ENCODE measurements at places on chromosomes 16 and 17.

GRCh38 chr17:22512057-22512456 lies 819.7 kb downstream of the KCNJ18 start:
- DNase-seq = no peak

- no peak for DNase-seq
Observed at GRCh38 chr16:87431926-87432325, 39.8 kb downstream of the MAP1LC3B start.

DNA sequence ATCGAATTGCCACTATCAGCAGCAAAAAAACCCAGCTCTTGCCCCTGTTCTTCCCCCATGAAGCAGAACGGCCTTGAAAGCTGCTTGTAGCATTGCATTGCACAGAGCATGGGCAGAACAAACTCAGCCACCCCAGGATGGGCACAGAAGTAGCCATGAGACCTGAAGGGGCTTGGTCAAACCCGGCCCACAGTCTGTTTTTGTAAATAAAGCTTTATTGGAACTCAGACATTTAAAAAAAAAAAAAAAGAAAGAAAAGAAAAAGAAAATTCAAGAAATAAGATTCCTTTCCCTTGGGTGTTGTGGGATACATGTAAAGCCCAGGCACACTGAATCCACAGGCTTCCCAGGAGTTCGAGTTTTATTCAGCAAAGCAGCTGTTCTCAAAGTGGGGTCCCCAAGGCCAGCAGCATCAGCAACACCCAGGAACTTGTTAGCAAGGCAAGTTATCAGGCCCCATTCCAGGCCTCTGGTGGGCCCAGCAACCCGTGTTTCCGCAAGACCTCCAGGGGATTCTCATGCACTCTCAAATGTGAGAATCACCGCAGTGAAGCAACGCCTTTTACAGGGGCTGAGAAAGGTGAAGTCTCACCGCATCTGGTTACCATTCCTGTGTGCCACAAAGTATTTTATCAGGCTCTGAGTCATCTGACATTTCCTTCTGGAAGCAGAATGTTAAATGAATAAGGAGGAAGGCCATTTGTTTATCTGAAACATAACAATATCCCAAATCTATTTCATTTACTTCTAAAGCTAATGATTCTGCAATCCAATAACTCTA lies 108.2 kb downstream of the SLC39A11 start:
- peak; percentile 81 for DNase-seq

GRCh38 chr16:77987810-77988209 lies 34.5 kb upstream of the CLEC3A start:
- DNase-seq = no peak

DNA sequence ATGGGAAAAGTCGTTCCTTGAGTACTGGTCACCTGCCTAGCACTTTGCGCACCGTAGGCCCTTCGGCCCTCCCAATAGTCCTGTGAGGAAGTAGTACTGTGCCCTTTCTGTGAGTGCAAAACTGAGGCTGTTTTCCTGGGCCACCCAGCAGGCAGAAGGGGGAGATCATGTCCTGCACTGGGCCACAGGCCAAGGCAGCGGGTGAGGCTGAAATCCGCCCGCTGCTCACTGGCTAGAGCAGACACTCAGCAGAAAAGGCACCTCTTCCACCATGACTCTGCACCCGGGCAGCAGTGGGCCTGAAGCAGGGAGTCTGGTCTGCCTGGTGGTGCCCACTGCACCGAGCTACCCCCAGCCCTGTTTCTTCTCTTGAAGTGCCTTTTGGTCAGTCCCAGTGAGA lies 20.2 kb downstream of the METTL22 start:
- DNase-seq = no peak

- DNase-seq = no peak
Observed at GRCh38 chr17:50036455-50037261, 19.3 kb upstream of the ITGA3 start.

DNA sequence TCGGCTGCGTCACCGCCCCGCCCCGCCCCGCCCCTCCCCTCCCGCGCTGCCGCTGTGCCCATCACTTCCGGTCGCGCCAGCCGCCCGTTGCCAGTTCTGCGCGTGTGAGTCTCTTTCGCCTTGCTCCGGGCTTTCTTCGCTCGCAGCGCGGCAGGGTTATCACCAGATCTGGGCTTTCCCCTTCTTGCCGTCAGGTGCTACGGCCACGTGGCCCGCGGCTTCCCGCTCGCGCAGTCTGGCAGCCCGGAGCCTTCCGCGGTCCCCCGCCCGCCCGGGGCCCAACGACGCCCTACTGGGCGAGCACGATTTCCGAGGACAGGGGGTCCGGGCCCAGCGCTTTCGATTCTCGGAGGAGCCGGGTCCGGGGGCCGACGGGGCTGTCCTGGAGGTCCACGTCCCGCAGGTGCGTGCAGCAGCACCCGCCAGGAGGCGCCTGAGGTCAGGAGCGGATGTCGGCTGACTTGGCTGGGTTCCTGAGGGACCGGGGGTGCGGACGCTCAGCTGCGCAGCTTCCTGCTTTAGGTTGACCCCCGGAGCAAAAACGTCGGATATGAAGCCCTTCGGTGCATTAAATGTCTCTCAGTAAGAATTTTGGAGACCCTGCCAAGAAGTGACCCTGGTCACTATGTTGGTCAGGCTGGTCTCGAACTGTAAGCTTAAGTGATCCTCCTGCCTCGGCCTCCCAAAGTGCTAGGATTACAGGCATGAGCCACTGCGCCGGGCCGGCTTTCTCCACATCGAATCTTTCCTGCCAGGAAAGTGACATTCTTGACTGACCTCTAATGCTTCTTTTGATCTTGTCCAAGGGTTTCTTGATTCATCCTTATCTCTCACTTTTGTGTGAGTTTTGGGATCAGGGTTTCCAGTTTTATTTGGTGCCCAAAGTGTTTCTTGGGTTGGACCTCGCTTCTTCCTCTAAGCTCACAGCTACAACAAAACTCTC lies at the start of gene METTL23:
Gene METTL23 (plus strand): TSS at position 64 of the 943 bp plus-strand sequence. CDS start 2,872 bp downstream, outside the sequence.
- no peak for DNase-seq

GRCh38 chr17:60164697-60165096 lies 14.9 kb downstream of the CA4 start:
- DNase-seq = no peak

- DNase-seq = no peak
Observed at GRCh38 chr17:48045316-48046001, 2.7 kb upstream of the NFE2L1 start.

GRCh38 chr17:61179380-61179806 lies 220.2 kb upstream of the TBX2 start:
- DNase-seq = no peak

DNA sequence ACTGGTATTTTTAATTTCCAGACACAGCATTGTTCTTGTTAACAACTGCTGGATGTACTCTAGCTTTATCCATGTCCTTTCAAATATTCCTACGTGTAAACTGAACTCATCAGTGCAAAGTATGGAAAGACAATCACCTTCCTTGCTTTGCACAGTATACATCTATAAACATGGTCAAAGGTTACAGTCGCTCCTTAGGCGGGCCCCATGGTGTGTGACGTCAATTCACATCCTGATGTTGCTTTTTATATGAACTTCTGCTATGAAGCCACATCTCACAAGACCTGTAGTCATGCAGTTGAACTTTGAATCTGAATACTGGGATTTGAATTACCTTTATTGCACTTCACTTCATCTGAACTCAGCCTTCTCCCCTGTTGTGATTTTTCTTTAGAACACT lies 447.6 kb upstream of the PSMD7 start:
- DNase-seq = no peak

- no peak for DNase-seq
Observed at GRCh38 chr16:68492543-68493411, 44.5 kb upstream of the SMPD3 start.

- DNase-seq = no peak
Observed at GRCh38 chr17:8122422-8122923, 1.4 kb downstream of the HES7 start.

GRCh38 chr17:34382621-34383124 lies 19.6 kb upstream of the CCL1 start:
- no peak for DNase-seq

DNA sequence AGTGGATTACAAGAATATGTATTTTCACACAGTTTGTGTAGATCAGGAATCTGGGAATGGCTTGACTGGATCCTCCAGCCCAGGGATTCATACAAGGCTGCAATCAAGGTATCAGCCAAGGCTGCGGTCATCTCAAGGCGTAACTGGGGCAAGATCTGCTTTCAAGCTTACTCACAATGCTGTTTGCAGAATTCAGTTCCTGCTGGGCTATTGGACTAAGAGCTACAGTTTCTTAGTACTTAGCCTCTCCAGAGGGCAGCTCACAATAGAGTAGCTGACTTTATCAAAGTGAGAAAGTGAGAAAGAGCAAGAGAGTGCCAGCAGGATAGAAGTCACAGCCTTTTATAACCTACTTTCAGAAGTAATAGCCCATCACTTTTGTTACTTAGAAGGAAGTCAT lies 211.0 kb downstream of the MAP2K6 start:
- DNase-seq = no peak

- DNase-seq = no peak
Observed at GRCh38 chr17:81354252-81354953, 40.9 kb upstream of the BAHCC1 start.

DNA sequence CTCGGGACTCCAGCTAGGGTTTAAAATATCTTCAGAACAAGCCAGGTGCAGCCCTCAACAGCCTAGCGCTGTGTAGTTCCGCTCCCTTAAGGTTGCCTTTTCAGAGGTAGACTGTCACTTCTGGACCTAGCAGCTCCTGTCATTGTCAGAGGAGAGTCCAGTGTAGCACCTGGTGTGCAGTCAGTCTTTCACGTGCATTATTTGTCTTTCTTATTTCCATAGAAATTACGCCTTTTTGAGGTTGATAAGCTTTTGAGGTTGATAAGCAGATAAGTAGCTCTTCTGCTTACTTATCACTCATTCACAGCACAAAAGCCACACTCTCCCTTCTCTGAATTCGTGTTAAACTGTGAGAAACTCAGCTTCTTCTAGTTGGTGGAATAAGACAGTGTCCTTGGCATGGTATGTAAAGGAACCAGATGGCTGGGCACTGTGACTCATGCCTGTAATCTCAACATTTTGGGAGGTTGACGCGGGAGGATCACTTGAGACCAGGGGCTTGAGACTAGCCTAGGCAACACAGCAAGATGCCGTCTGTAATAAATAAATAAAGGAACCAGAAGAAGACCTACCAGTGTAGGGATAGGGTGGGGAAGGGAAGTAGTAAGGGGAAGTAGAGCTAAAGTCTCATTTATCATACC lies 10.2 kb downstream of the EEF2K start:
- no peak for DNase-seq

GRCh38 chr17:348012-348411 lies 4.6 kb downstream of the RPH3AL start:
- DNase-seq = no peak

- DNase-seq = no peak
Observed at GRCh38 chr16:78503602-78504001, 404.1 kb downstream of the WWOX start.

GRCh38 chr17:30225919-30226553 lies 9.5 kb downstream of the SLC6A4 start:
- no peak for DNase-seq

DNA sequence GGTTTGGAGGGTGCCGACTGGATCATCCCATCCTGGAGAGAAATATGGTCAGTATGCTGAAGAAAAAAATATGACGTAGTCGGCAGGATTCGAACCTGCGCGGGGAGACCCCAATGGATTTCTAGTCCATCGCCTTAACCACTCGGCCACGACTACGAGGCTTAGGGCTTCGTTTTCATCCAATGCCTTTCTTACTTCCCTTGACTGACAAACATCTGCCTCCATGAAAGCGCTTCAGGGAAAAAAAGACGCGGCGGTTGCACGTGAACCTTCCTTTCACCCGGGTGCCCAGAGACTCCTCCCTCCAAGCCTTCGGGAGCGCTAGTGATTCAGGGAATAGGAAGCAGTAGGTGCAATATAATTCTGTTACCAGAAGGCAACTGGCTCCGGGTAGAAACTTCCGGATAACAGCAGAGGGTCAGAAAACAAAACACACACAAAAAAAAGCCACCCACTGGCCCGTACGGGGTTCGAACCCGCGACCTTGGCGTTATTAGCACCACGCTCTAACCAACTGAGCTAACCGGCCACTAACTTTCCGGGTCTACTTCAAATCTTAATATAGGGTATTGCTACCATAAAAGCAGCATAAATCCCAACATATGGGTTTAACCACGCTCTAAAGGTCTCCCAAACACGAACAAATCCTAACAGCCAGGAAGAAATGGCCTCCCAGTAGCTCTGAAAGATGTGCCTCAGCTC lies 16.3 kb upstream of the AURKB start:
- DNase-seq = peak; percentile 86

DNA sequence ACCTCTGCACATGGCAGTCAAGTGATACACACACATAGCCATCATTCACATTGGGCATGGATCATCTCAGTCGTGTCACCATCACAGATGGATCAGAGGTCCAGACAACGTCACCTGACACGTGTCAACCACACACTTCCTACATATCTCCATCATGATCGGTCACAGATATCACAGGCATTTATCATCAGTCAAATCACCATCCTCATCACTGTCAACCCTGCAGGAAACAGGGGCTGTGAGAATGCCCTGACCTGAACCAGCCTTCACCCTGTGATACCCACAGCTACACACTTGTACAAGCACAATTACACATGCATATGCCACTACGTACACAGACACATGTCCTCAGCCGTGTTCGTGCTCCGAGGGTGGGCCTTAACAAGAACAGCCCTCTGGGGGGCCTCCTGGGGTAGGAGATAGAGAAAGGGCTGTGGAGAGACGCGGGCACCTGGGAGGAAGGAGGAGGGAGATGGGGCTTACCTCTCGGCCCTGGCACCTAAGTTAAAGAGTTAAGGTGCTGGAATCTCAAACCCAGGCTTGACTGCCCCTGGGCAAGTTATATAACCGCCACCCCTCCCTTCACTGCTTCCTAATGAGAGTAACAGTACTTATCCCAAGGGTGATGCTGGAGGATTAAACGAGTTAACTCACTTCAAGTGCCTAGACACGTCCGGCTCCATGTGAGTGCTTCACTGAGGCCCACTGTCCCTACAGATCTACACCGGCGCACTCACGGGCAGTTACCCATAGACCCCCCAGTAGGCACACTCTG lies 1.1 kb downstream of the SLC12A4 start:
- DNase-seq = no peak

- DNase-seq = no peak
Observed at GRCh38 chr17:40542558-40543411, 22.5 kb downstream of the CCR7 start.

GRCh38 chr17:28646039-28646754 lies 1.2 kb upstream of the BLTP2 start:
- DNase-seq = no peak

GRCh38 chr17:883586-883962 lies 96.0 kb downstream of the NXN start:
- DNase-seq = no peak
